ENCODE measurements at places on chromosomes 7 and 10.

GRCh38 chr10:114694752-114695151 lies 36.7 kb upstream of the ABLIM1 start:
- DNase-seq = peak; percentile 70

DNA sequence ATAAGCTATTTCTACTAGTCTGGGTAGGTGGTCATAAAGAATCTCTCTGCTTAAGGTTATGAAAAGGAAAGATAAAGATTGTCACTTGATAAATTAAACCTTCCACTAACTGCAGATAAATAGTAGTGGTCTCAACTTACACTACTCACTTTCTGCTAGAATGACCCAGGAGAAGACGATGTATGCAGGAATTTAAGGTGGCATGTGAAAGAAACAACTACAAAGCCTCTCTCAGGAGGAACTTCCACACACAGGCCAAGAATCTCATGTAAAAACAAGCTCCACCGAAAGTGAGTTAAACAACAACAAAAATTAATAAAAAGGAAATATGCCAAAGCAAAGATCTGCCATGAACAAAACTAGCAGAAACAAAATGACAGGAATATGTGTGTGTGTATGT lies 165.4 kb downstream of the CDC14C start:
- no peak for DNase-seq

DNA sequence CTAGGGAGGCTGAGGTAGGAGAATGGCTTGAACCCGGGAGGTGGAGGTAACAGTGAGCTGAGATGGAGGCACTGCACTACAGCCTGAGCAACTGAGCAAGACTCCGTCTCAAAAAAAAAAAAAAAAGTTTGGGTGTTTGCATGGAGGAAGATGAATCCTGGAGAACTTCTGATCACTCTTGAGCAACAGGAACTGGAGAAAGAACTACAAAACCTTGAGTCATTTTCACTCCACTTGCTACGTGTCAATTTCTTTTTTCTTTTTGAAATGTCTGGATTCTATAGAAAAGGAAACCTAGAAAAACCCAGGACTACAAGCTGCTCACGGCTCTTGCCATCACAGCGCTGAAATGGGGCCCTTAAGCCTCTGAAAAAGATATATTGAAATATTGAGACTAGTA lies 189.6 kb upstream of the NRP1 start:
- no peak for DNase-seq

DNA sequence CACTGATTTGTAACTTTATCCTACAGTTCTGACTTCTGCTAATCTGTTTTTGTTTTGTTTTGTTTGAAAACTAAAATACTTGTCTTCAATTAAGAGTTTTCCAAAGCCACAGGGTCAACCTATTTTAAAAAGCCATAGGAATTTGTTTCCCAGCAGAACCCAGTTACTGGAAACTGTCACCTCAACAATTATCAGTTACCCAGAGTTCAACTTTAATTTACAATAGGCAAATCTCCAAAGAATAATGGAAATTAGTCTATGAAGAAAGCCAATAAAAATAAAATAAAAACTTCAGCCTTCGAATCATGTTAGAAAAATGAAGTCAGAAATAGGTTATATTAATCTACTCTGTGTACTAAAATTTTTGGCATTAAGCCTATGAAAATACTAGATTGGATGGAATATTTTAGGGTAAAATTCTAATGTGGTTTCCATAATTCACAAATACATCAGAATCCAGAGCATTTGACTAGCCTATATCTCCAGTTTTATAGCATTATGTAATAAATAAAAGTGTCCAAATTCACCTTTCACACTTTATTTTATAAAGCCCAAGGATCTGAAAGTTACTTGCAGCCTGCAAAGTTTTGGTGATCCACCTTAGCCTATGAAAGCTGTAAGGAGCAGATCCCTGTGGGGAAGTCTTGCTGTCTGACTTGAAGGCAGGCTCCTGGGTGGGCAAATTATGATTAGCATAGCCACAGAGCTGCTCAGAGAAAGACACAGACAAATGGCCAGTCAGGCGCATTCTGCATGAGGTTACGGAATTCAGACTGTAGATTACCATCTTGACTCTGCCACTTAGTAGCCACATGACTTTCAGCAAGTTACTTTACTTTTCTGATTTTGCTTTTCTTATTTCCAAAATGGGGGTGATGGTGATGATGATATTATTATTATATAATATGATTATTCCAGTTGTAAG lies 250.0 kb upstream of the HGF start:
- no peak for DNase-seq

GRCh38 chr10:124225467-124226270 lies 132.3 kb upstream of the CHST15 start:
- peak; percentile 62 for DNase-seq

GRCh38 chr10:87503886-87504285 lies 807 bp upstream of the MINPP1 start:
- DNase-seq = no peak

DNA sequence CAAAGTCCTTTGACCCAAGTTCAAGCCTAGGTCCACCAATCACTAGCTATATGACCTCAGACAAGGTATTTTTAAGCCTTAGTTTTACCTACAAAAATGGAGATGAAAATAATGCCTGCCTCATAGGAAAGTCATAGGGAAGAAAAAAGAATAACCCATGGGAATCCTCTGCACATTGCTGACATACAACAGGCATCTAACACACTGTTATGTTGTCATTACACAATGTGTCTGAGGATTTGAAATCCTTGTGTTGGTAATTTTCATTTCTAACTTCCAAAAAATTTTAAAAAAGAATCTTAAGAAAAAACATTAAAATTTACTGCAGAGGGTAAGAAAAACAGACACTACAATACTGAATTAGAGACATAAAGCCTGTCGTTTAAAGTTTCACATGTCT lies 5.7 kb downstream of the ANK3 start:
- DNase-seq = no peak

DNA sequence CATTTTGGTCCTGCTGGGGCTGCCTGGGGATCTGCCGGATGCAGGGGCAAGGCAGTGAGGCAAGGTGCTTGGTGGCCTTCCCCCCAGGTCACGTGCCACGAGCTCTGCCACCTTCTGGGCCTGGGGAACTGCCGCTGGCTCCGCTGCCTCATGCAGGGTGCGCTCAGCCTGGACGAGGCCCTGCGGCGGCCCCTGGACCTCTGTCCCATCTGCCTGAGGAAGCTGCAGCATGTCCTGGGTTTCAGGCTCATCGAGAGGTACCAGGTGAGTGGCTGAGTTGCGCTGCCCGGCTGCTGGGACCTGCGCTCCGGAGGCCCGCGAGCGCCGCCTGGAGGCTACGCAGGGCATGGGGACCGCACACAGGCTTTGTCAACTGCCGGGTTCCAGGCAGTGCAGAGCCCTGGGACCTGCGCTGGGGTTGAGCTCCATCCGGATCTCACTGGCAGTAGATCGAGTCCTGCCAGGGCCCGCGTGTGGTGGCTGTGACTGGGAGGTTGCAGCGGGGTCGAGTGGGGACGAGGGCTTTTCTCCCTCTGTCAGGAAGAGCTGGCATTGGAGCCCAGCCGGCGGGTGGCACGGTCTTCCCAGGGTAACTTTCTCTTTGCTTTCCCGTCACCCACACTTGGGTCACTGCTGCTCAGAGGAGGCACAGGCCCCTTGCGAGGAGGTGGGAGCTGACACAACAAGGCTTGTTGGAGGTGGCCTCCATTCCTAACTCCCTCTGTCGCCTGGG lies 21.7 kb downstream of the AMZ1 start:
- DNase-seq = peak; percentile 91

DNA sequence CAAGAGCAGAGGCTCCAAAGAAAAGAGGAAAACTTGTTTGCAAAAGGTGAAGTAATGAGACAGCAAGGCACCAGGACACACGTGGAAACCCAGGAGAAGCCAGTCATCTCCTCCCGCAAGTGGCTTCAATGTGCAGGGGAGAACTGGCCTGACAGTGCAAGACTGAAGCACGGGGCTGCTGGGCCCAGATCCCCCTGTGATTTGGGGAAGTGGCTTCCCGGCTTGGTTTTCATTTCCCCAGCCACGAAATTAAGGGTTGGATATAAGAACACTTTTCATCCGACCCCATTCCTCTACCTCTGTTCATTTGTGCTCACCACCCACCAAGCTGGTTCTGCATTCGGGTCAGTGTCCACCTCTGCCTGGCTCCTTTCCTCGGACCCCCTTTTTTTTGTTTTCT lies 306.4 kb downstream of the FGFR2 start:
- DNase-seq = no peak

DNA sequence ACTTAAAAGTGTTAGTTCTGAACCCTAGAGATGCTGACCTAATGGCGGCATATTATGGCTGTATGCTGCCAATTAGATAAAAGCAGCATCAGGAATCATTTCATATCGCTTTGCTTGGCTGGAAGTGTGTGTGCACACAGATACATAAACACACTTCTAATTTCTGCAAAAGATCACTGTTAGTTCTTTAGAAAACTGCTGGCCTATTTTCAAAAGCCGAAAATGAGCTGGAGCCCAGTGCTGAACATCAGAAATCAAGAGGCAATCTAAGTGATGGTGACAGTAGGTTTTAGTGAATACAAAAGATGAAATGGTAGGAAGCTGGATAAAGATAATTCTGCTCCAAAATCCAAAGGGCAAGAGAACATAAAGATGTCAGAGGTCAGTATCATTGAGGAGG lies 745.8 kb upstream of the LRRTM3 start:
- DNase-seq = no peak

DNA sequence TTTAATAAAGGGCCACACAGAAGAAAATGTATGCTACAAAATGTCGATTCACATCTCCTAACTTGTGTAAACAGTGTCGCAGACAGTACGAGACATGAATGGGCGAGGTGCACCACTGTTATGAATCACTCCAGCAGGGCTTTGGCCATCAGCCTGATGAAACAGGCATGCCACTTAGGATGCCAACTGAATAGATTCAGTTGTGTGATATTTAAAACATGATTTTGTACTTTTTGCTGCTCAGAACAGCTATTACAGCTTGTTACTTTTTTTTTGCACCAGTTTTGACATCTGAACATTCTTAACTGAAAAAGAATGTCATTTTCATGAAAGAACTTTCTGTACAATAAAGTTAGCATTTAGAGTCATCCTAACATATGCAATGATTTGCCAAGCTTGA lies 138.1 kb downstream of the VTI1A start:
- DNase-seq = no peak

- no peak for DNase-seq
Observed at GRCh38 chr7:39428221-39428620, 138.0 kb upstream of the YAE1 start.

DNA sequence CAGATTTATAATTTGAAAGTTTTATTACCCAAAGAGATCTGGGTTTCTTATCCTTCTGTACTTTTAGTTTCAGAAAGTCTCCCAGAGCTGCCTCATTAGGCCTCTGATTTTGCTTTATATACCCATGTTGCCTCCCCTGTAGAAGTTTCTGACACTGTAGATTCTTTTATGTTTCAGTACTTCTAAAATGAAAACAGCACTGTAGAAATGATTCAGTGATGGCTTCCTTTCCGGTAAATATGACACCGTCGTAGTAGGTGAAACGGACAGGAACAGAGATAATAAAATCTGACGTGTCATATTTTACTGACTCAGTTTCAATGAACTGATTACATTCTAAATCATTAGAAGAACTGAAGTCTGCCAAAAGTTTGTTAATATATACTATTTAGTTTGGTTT lies 272.7 kb downstream of the TWIST1 start:
- no peak for DNase-seq

DNA sequence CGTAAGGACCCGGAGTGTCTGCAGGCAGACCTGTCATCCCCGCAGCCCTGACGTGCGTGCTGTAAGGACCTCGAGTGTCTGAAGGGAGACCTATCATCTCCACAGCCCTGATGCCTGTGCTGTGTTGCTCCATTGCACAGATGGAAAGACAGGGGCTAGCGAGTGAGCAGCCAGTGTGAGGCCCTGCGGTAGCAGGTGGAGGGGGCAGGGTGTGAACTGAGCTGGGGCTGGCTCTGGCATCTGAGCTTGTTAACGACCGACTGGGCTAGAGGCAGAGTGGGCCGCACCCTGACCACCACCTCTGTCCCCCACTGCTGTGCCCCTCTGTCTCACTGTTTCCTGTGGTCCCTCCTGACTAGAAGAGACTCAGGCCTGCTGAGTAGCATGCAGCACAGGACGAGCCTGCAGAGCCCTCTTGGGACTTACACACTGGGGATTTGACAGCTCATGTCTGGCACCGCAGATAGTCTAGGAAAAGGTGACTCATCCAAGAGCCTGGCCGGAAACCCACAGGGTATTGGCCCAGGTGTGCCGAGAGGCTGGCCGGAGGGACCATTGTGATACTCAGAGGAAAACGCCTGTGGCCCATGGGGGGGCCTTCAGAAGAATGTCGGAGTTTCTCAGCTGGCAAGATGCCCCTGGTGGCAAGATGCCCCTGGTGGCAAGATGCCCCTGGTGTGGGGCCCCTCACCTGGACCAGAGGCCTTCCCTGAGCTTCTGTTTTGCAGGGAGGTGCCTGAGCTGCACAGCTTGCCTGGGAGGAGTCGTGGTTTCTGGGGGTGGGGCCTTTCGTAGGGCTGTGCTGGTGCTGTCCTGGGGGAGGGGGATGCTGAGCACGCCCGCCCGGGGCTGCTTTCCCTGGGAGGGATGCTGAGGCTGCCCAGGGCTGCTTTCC lies 34.3 kb downstream of the INPP5A start:
- DNase-seq = peak; percentile 80

- DNase-seq = no peak
Observed at GRCh38 chr7:135493362-135493761, 16.5 kb downstream of the CNOT4 start.

- DNase-seq = no peak
Observed at GRCh38 chr10:22564060-22564459, 150.3 kb downstream of the PIP4K2A start.

DNA sequence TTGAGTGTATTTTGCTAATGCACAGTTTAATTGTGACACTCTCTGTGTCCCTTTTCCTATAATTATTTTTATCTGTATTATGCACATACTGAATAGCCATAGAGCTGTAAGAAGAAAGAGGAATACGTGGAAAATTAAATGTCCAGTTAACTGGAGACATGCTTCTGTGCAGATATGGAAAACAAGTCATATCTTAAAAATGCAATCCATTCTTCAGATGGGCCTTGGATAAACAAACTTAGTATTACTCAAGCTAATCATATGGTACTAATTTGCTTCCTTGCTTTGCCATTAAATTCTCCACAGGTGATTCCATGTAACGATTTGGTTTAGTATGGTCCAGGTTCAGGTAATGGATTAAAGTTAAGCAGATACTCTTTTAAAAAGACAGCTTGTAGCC lies 201.2 kb upstream of the CELF2 start:
- DNase-seq = no peak

DNA sequence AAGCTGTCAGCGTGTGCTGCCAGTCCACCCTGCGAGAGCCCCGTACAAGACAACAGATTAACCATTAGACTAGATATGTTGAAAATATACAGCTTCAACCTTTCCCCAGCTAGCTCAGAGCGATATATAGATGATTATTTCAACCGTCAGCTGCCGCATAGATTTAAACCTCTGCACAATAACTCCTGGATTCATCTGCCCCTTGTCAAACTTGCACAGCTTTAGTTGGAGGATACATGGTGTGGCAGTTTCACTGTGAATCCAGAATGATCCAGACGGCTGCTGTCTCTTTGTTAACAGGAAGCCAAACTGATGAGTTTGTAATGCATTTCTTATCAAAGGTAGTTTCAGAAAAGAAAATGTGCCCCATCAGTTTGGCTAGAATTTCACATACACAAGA lies 659.7 kb downstream of the KCNMA1 start:
- no peak for DNase-seq

GRCh38 chr10:25101461-25102146 lies 73.2 kb upstream of the GPR158 start:
- DNase-seq = no peak
